NCI-H526 (cell line): ENCODE measurements at places on chromosomes 11 and 22.

- peak; percentile 95 for DNase-seq
These were observed 7.0 kb downstream of the FXYD2 start for GRCh38 chr11:117817368-117818040.

GRCh38 chr11:69400771-69401590, 80.5 kb upstream of the LINC01488 start:
- no peak for DNase-seq

GRCh38 chr11:71305041-71305440, 52.7 kb upstream of the SHANK2 start:
- no peak for DNase-seq

DNA sequence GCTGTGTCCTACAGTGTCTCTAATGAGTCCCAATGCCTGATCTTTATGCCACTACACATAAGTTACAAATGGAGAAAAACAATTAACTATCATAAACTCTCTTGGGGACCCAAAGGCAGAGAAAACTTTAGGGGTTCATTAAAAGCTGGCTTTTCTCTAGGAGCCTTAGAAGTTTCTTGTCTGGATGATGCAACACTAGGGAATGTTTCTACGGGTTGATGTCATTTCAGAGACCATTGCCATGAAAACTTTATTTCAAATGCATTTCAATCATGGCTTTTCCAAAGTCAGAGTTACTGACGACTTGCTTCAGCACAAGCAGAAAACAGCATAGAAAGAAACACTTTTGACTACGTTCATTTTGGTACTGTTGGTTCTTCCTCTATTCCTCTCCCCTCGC, 8.5 kb upstream of the OR8B12 start:
- DNase-seq, result no peak

- no peak for DNase-seq
These were observed 34.1 kb upstream of the ZBTB16 start for GRCh38 chr11:114025329-114025907.

GRCh38 chr11:1782831-1783724, 19.4 kb upstream of the CTSD start:
- DNase-seq, result no peak

DNA sequence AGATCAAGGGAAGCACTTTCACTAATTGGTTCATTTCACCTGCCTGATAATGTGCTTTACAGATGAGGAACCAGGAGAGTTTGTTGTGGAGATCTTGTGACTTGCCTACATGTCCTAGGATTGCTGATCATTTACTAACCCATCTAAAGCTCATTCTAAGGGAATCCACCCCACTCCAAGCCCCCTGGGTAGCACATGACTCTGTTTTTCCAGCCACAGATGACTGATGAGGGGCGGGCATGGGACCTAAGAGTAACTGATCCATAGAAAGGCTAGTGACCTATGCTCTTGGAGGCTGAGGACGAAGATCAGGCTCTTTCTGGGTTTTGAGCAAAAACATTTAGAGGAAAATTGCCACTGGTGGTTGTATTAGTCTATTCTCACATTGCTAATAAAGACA, 378.1 kb downstream of the CADM1 start:
- DNase-seq, result no peak

- DNase-seq, result no peak
These were observed 45.6 kb downstream of the PISD start for GRCh38 chr22:31616315-31616980.

DNA sequence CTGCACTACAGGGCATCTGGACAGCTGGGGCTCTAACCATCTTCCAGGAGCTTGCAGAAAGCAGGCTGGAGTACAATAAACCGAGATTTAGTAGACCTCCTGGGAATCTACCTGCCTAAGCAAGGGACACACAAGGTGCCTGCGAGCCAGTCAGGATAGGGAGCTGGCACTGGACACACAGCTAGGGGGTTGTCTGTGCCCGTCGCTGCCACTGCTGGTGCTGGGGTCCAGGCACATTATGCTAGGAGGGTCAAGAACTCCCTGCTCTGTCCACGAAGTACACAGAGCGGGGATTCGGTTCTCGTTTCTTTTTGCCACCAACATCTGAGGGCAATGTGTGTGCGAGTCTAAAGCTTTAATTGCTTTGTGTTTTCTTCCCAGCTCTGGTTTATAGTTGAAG, 4.2 kb downstream of the RIC8A start:
- no peak for DNase-seq

DNA sequence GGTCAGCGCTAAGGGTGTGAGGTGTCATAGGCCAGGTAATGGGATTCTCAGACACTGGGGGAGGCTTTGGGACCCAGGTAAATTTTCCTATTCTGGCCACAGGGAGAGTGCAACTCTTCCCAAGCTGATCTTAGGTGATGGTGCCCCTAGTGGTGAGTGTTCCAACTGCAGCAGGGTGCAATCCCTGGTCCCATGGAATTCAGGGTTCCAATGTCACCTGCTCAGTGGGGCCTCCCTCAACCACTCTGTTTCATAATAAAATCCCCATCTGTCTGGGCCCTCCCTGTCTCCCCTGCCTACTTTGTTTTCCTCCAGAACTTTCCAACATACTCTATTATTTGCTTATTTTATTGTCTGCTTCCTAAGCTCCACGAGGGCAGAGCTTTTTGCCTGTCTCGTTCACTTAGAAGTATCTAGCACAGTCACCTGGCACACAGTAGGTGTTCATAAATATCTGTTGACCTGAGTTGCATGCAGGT, 2.9 kb upstream of the SGSM1 start:
- peak; percentile 54 for DNase-seq

DNA sequence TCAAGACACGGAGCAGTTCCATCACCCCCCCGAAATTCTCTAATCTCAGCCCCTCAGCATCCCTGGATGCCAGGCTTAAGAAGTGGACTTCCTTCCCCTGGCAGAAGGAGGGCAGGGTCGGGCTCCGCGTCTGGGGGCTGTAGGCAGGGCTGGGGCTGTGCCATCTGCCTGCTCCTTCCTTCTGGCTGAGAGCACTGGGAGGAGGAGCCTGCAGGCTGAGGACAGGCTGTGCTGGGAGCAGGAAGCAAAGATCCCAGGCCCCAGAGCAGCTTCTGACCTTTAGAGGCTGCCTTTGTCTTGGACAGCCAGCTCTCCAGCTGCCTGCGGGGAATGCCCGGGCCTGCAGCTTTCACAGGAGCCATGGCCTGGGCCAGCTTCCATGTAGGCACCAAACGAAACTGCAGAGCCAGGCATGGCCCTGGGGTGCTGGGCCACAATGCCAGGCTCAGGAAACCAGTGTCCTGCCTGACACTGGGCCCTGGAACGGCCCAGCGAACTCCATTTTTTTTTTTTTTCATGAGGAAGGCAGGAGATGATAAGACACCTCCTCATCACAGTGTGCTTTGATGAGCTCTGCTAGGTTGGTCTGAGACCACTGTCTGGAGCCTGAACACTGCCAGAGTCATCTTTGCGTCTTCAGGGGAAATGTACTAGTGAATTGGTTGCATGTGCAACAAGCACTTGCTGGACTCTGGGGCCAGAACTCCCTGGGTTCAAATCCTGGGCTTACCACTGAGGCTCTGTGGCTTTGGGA, 67.9 kb downstream of the MCM5 start:
- no peak for DNase-seq

GRCh38 chr22:37426706-37427134, 559 bp downstream of the ELFN2 start:
- no peak for DNase-seq

DNA sequence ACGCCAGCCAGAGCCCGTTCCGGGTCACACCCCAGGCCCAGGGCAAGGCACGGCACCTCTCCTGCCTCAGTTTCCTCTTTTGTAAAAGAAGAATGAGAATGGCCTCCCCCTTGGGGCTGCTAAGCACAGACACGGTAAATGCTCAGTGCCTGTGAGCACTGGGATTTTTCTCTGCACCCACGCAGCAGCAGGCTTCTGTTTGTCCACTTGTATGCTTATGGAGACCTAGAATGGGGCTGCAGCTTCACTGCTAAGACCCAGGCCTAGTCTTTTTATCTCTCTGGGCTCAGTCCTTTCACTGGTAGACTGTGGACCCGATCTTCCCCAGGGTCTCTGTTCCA, 1327.9 kb downstream of the TBC1D22A start:
- no peak for DNase-seq
